CD8-positive, alpha-beta memory T cell (primary cell): ENCODE measurements at places on chromosomes 12 and 14.

GRCh38 chr12:212715-213526, 1.0 kb downstream of the SLC6A12 start:
- no peak overlapping the region for H3K27ac ChIP-seq
- no peaks in the 10 kb centered on the region for H3K36me3 ChIP-seq
- H3K27me3 ChIP-seq: peaks cover 4% of the 10 kb centered on the region
- no peak overlapping the region for H3K4me3 ChIP-seq
- H3K4me1 ChIP-seq: no peaks in the 10 kb centered on the region
- no peak for DNase-seq

DNA sequence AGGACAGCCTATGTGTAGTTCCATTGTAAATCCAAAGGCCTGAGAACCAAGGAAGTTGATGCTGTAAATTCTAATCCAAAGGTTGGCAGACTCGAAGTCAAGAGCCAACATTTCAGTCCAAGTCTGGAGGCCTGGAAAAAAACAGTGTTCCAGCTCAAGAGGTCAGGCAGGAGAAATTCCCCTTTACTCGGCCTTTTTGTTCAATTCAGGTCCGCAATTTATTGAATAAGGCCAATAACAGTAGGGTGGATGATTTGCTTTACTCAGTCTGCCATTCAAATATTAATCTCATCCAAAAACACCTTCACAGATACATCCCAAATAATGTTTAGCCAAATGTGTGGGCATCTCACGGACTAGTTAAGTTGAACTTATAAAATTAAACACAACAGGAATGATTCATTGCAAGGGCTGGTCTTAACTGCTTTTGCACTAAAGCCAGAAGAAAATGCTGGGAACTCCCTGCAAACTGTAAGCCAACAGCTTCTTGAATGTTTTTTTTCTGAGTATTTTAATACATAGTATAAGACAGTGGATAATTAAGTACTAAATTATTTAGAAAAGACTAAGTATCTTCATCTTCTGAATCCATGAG, 197.4 kb upstream of the GARIN6 start:
- no peaks in the 10 kb centered on the region for H3K27me3 ChIP-seq
- no peak overlapping the region for H3K4me3 ChIP-seq
- no peak for DNase-seq
- no peak overlapping the region for H3K27ac ChIP-seq
- H3K4me1 ChIP-seq: no peaks in the 10 kb centered on the region

- peaks cover 4% of the 10 kb centered on the region for H3K36me3 ChIP-seq
- H3K4me3 ChIP-seq: no peak overlapping the region
- no peak overlapping the region for H3K27ac ChIP-seq
- no peaks in the 10 kb centered on the region for H3K27me3 ChIP-seq
- DNase-seq: no peak
These were observed 57.3 kb downstream of the KNTC1 start for GRCh38 chr12:122584177-122584863.

DNA sequence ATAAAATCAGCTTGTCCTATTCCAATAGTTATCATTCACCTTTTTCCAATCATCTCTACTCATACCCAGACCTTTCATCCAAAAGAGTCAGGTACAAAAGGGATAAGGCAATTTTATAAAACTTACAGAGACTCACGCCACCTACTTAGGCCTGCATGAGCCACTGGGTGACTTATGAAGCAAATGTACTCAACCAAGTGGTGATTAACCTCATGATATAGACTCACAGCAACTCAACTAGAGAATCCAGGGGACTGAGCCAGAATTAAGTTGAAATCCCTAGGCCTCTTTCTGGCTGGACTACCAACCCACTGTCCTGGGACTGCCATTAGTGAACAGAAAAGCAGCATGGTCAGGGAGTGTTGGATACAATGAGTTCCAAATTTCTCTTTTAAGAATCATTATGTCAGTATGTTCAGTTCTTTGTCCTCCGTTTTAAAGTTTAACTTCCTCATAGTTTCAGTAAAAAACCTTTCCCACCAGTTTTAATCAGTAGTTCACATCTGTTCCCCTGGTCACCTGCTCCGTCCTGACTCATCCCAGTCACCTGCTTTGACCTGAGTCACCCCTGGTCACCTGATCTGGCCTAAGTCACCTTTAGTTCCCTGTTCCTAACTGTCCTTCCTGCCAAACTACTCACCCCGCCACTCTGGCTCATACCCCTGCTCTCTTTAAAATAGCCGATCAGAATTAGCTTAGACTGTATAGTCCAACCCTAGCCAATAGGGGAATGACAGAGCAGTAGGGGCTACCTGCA, 36.8 kb downstream of the SPTSSA start:
- no peak overlapping the region for H3K27ac ChIP-seq
- no peak overlapping the region for H3K4me3 ChIP-seq
- DNase-seq: no peak
- H3K4me1 ChIP-seq: no peaks in the 10 kb centered on the region

DNA sequence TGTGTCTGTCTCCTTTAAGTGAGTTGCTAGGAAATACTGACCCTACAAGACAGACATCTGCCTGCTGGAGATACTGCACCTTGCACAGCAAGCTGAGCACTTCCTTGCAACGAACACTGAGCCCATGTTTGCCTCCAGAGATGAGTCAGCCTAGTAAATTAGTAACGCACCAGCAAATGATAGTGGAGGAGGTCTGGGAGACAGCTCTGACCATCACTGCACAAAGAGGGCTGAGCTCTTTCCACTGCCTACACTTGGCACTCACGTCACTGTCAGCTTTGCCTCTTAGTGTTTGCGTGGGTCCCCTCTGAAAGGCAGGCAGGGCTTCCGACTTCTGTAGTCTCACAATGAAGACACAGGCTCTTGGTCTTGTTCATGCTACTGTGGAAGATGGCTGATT, 109.0 kb downstream of the APAF1 start:
- no peak for DNase-seq
- H3K4me3 ChIP-seq: no peak overlapping the region
- H3K27me3 ChIP-seq: no peaks in the 10 kb centered on the region
- no peaks in the 10 kb centered on the region for H3K4me1 ChIP-seq
- no peaks in the 10 kb centered on the region for H3K36me3 ChIP-seq

DNA sequence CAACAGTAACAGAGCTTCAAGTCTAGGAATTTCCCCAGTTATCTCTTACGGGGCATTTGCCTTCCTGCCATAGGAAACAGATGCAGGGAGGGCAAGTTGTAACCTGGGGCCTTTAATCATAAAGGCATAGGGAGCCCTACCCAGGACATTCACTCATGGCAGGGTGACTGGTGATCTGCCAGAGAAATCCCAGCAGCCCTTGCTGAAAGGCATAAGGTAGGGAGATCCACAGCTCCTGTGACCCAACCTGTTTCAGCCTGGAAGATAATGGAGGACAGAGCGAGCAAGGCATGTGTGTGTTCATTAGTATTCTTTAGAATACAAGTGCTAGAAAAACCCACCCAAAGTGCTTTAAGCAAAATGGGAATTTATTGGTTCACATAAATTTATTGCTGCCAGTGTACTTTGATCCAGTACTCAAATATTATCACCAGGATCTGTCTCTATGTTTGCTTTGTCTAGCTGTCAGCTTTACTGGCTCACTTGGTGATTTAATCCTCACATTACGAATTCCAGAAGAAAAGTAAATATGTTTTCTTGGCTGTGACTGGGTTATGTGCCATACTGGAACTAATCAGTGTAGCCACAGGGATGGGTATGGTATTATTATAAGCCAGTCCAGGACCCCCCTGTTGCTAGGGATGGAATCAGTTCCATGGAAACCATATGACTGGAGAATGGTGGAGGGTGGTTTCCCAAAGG, 21.1 kb upstream of the AKAP6 start:
- H3K4me3 ChIP-seq: no peak overlapping the region
- no peaks in the 10 kb centered on the region for H3K27me3 ChIP-seq
- no peak overlapping the region for H3K27ac ChIP-seq
- no peaks in the 10 kb centered on the region for H3K36me3 ChIP-seq
- no peak for DNase-seq
- no peaks in the 10 kb centered on the region for H3K4me1 ChIP-seq

- H3K4me3 ChIP-seq: no peak overlapping the region
- DNase-seq: no peak
- no peak overlapping the region for H3K27ac ChIP-seq
- peaks cover 32% of the 10 kb centered on the region for H3K4me1 ChIP-seq
- no peaks in the 10 kb centered on the region for H3K36me3 ChIP-seq
- no peaks in the 10 kb centered on the region for H3K27me3 ChIP-seq
These were observed 20.5 kb downstream of the TAMALIN start for GRCh38 chr12:52027085-52027843.

DNA sequence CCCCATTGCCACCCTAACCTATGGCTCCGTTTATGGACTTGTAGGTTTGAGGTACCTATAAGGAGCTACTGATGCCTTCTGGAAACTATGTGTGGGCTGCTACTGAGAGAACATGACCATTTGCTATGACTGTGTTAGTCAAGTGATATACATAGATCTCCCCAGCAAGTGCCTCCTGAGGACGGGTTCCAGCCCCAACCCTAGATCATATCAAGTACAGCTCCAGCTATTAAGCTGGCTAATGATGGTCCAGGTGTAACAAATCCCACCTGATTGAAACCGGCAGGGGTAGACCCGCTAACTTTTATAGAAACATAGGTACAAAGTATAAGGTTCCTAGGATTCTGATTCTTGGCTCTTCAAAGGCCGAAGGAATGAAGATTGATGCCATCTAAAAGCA, 23.7 kb downstream of the NINJ2 start:
- no peak for DNase-seq
- H3K27ac ChIP-seq: no peak overlapping the region
- no peaks in the 10 kb centered on the region for H3K27me3 ChIP-seq
- no peak overlapping the region for H3K4me3 ChIP-seq
- no peaks in the 10 kb centered on the region for H3K36me3 ChIP-seq

- no peak within 1 kb of the TSS for H3K27ac ChIP-seq
- no peak within 1 kb of the TSS for H3K4me3 ChIP-seq
- H3K4me1 ChIP-seq: peaks cover 17% of the 10 kb centered on the region
- H3K36me3 ChIP-seq: no peaks in the 10 kb centered on the region
- no peak for DNase-seq
These were observed at the start of gene KRT71 for GRCh38 chr12:52552681-52553195. TSS of gene KRT71 (minus strand) at chr12:52553145. CDS start at chr12:52553077, 68 bp downstream.

DNA sequence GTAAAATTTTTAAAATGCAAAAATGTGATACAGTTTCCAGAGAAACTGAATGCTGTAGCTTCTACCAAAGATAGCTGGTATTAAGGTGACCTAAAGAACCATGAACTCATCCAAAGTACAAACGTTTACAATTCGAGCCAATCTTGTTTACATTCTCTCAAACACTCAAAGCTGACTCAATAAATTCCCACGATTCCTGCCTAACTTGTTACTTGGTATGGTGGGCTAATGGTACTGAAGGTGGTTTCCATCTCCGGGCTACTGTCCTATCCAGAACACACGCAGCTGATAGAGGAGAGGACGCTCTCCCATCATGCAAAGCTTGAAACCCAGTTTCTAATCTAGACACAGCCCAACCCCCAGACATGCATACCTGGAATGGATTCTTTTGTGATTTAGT, 31.5 kb downstream of the RAD9B start:
- peaks cover 27% of the 10 kb centered on the region for H3K36me3 ChIP-seq
- DNase-seq: no peak
- no peak overlapping the region for H3K27ac ChIP-seq
- H3K4me3 ChIP-seq: no peak overlapping the region
- H3K4me1 ChIP-seq: no peaks in the 10 kb centered on the region

- peaks cover 3% of the 10 kb centered on the region for H3K27me3 ChIP-seq
- no peaks in the 10 kb centered on the region for H3K36me3 ChIP-seq
- DNase-seq: no peak
- H3K4me1 ChIP-seq: no peaks in the 10 kb centered on the region
- no peak overlapping the region for H3K27ac ChIP-seq
These were observed 147.1 kb downstream of the PAPOLA start for GRCh38 chr14:96649327-96649601.

DNA sequence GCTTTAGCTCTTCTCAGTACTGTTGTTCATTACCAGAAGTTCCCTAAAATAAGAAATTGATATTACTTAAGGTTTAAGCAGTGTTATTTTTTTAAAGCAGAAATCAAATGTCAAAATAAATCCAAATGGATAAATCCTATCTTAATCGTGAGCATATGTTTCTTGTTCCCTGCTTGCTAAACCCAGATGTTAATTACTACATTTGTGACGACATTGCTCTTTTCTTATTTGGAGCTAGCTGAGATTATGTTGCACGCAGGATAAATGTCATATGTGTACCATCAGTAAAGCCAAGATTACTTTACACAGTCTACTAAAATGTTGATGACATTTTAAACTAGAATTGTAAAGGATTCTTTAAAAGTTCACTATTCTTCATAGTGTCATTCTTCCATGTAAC, 157.5 kb downstream of the PLCZ1 start:
- no peaks in the 10 kb centered on the region for H3K4me1 ChIP-seq
- no peak overlapping the region for H3K27ac ChIP-seq
- DNase-seq: no peak
- no peak overlapping the region for H3K4me3 ChIP-seq
- no peaks in the 10 kb centered on the region for H3K27me3 ChIP-seq

DNA sequence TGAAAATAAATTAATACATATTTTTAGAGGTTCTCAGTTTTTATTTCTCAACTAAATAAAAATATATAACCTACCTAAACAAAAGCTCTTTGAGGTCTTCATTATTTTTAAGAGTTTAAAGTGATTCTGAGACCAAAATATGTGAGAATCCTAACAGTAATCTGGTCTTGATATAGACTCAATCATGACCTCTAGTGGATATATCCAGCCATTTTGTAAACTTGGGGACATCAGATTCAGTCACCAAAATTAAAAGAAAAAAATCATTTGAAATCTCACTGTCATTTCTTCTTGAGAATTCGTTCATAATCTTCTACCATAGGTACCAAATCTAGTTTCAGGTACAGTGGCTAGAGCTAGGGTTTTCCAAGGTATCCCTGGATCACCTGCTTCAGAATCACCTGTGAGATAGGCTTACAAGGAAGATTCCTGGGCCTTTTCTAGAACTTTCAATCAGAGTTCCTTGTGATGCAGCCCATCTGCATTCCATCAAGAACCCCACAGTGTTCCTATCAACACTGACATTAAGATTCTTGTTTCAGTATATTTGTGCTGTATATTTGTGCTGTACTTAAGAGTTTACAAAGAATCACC, 214.9 kb downstream of the ADAMTS20 start:
- no peaks in the 10 kb centered on the region for H3K27me3 ChIP-seq
- DNase-seq: no peak
- H3K27ac ChIP-seq: no peak overlapping the region
- H3K4me3 ChIP-seq: no peak overlapping the region

DNA sequence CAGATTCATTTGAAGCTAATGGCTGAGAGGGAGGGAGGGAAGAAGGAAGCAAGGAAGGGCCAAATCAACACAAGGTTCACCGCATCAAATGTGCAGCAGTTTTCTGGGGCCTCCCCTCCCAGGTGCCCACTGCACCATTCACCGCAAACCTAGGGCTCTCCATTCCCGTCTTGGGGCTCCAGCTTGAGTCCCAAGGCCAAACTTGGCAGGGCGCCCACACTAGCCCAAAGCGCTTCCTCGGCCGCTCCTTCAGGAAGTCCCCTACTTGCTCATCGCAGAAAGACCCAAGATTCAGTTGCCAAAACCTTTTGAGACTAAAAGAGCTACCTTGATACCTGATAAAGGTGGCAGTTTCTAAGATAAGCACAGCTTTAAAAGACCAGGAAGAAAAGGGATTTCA, 140.5 kb upstream of the FKBP4 start:
- no peak overlapping the region for H3K4me3 ChIP-seq
- no peaks in the 10 kb centered on the region for H3K4me1 ChIP-seq
- no peaks in the 10 kb centered on the region for H3K27me3 ChIP-seq
- no peak overlapping the region for H3K27ac ChIP-seq
- no peaks in the 10 kb centered on the region for H3K36me3 ChIP-seq

- H3K27me3 ChIP-seq: no peaks in the 10 kb centered on the region
- no peak for DNase-seq
- H3K36me3 ChIP-seq: no peaks in the 10 kb centered on the region
- H3K27ac ChIP-seq: no peak overlapping the region
These were observed 134.2 kb upstream of the DNM1L start for GRCh38 chr12:32544893-32545292.
